ENCODE measurements at places on chromosomes 13 and 19.

GRCh38 chr19:31170046-31170445 is 179.2 kb downstream of the TSHZ3 start:
- no peak overlapping the region for H3K4me3 ChIP-seq
- peaks cover 4% of the 10 kb centered on the region for H3K27me3 ChIP-seq
- H3K36me3 ChIP-seq, result no peaks in the 10 kb centered on the region
- no peak overlapping the region for H3K27ac ChIP-seq
- DNase-seq, result no peak

DNA sequence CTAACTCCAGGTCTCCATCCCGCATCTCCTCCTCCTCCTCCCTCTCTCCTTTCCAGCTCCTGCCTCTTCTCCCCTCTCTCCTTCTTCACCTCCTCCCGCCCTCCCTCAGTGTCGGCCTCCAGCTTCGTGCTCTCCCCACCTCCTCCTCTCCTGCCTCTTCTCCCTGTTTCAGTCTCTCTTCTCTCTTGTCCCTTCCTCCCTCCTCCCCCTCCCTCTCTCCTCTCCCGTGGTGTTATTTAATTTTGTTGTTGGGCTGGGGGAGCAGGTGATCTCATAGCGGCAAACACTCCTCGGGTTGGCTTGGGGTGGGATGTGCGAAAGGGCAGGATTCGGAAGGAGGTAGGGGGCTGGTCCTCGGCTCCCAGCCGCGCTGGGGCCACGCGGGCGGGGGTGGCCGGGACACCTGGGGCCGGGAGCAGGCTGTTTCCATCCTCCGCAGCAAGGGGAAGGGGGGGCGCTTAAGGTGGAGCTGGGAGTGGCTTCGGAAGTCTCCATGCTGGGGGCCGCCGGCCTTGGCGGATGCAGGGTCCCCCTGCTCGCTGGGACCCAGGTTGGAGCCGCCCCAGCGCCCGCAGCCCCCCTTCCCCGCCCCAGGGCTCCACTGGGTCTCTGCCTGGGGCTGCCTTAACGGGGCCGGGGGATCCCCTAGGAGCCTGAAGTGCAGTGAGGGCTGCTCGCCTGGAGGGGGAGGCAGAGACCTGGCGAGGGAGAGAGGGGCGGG is at the start of gene CA11:
CA11 (minus strand) TSS at position 187 of the 721 bp plus-strand sequence. CDS start 555 bp downstream, outside the sequence.
- H3K36me3 ChIP-seq, result no peaks in the 10 kb centered on the region
- H3K27ac ChIP-seq, result peak within 1 kb of the TSS; percentile 91
- H3K4me3 ChIP-seq, result peak within 1 kb of the TSS; percentile 2
- H3K27me3 ChIP-seq, result no peaks in the 10 kb centered on the region

DNA sequence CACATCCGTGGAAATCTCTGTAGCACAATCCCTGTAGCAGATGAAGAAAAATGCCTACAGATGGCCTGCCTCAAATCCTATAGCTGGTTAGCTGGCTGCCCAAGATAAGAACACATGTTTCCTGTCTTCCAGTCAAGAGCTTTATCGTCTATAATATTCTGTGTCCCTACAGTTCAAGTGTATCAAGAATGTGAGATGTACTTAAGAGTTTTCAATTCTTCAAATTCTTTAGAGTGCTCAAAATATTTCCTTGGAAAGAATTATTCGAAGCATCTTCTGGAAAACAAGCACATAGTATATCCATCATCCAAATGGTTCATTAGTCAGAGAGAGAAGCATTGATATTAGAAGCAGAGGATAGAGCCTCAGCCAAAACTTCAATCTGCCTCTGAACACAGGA is 239.8 kb downstream of the COG6 start:
- H3K4me3 ChIP-seq, result no peak overlapping the region
- no peaks in the 10 kb centered on the region for H3K27me3 ChIP-seq
- H3K27ac ChIP-seq, result no peak overlapping the region
- no peaks in the 10 kb centered on the region for H3K36me3 ChIP-seq

- no peak overlapping the region for H3K4me3 ChIP-seq
- peak overlapping the region; percentile 34 for H3K27ac ChIP-seq
- no peaks in the 10 kb centered on the region for H3K27me3 ChIP-seq
- H3K36me3 ChIP-seq, result no peaks in the 10 kb centered on the region
These were observed 483.0 kb upstream of the NBEA start for GRCh38 chr13:34458756-34459715.

DNA sequence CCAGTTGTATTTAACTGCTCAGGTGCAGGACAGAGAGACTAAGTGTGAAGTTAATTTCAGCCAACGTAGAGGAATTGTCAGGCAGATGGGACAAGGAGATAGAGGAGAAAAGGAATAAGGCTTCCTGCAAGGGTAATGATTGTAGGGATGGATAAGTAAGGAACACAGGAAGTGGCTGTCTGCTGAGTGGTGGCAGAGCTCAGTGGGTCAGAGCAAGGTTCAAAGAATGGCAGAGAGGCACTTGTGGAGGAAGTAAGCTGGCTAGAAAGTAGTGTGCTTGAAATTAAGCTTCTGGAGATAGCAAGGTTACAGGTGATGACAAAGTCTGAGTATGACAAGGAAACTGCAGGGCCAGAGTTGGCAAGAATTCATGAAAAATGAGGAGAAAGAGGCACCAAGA is 47.9 kb downstream of the USPL1 start:
- peaks cover 22% of the 10 kb centered on the region for H3K4me1 ChIP-seq
- no peak overlapping the region for H3K4me3 ChIP-seq
- H3K27ac ChIP-seq, result no peak overlapping the region
- DNase-seq, result no peak

- no peaks in the 10 kb centered on the region for H3K36me3 ChIP-seq
- no peak overlapping the region for H3K27ac ChIP-seq
- H3K27me3 ChIP-seq, result no peaks in the 10 kb centered on the region
- H3K4me1 ChIP-seq, result no peaks in the 10 kb centered on the region
- no peak for DNase-seq
These were observed 63.7 kb upstream of the TMTC4 start for GRCh38 chr13:100738176-100738855.

DNA sequence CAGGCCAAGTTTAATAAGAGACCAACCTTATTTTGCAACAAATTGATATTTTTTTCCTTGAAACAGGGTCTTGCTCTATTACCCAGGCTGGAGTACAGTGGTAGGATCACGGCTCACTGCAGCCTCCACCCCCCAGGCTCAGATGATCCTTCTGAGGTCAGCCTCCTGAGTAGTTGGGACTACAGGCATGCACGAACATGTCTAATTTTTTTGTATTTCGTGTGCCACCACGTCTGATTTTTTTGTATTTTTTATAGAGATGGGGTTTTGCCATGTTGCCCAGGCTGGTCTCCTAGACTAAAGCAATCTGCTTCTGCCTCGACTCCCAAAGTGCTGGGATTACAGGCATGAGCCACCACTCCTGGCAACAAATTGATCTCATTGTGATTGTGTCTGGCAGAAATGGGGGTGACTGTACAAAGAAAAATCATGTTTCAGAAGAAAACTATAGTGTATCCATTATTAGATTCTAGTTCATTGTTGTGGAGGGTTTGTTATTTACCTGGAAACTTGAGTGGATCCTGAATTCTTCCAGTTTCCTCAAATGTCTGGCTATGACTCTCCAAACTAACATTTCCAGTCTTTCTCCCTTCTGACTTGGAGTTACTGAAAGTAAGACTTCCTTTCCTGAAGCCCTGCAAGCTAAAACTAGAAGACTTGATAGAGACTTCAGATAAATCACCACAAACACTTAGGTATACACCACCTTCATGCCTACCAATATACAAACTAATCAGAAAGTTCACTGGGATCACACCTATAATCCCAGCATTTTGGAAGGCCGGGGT is 17.3 kb upstream of the AKT2 start:
- no peak overlapping the region for H3K4me3 ChIP-seq
- no peak for DNase-seq
- no peaks in the 10 kb centered on the region for H3K27me3 ChIP-seq
- H3K4me1 ChIP-seq, result peaks cover 5% of the 10 kb centered on the region

GRCh38 chr19:46404055-46404752 is 9.2 kb downstream of the CCDC8 start:
- DNase-seq, result peak; percentile 71
- peaks cover 39% of the 10 kb centered on the region for H3K4me1 ChIP-seq
- H3K27me3 ChIP-seq, result peaks cover 6% of the 10 kb centered on the region
- H3K36me3 ChIP-seq, result no peaks in the 10 kb centered on the region

- H3K27me3 ChIP-seq, result no peaks in the 10 kb centered on the region
- no peak overlapping the region for H3K4me3 ChIP-seq
- H3K4me1 ChIP-seq, result peaks cover 11% of the 10 kb centered on the region
- H3K27ac ChIP-seq, result no peak overlapping the region
These were observed 19.9 kb upstream of the TM9SF2 start for GRCh38 chr13:99481366-99481765.
